Suppressor macrophage treated with lipopolysaccharide for 1 hour (primary cell): ENCODE measurements at places on chromosomes 7 and 10.

GRCh38 chr10:36254199-36254598 lies 612.1 kb upstream of the FZD8 start:
- DNase-seq, result no peak

DNA sequence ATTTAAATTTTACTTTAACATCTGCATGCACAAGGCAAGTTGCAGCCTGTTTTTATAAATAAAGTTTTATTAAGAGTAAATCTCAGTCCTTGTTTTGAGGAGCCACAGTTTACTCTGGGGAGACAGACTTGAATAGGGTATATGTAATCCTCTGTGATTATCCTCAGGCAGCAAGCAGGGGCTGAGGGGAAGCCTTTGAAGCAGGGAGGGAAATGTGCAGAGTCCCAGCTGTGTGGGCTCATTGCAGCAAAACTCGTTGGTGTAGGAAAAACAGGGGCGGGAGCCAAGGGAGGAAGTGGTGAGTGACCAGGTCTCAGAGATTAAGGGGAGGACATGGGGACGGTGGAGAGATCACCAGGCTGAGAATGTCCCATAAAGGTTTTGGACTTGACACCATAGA lies 34.3 kb upstream of the SMC3 start:
- peak; percentile 78 for DNase-seq

GRCh38 chr7:112223310-112223709 lies 16.8 kb downstream of the ZNF277 start:
- no peak for DNase-seq

DNA sequence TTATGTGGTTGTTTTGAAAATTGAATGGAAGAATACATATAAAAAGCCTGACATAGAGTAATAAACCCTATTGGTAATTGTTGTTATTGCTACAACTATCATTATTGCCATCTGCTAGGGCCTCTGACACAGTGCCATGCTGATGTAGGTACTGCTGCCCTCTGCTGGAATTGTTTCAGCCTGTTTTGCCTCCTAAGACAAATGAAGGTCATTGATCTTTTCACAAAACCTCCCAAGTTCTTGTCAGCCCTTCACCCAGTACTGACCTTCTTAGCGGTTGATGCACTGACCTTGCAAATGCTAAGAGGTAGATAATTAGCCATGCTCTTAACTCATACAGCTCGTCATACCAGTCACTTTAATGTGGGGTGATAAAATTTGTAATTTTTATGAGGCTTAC lies 975.2 kb downstream of the SORCS1 start:
- peak; percentile 21 for DNase-seq

DNA sequence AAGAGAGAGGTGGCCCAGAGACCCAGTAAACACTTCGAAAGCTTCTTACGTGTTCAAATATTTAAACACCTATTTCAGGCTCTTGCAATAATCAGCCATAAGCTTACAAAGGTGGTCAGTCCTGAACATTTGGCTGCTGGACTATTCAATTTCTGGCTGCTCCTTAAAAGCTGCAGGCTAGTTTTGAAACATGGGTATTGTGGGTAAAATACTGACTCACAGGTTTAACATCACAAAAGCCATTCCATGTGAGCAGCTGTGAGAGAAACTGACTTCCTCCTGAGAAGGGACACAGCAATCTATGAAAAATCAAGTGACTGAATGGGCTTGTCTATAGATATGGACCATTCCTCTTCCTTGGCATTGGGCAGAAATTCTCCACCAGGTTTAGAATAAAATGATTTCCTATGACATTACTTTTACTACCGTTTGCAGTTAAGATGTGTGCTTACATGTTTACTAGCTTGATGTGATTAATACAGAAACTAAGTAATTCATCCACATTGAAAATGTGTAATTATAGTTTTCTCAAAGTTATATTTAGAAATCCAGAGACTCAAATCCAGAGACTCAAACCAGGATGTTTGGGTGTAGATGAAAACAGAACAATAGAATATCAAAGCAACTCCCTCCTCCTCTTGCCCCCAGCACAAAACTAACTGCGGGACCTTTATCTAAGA lies 252.3 kb downstream of the GATA3 start:
- no peak for DNase-seq

DNA sequence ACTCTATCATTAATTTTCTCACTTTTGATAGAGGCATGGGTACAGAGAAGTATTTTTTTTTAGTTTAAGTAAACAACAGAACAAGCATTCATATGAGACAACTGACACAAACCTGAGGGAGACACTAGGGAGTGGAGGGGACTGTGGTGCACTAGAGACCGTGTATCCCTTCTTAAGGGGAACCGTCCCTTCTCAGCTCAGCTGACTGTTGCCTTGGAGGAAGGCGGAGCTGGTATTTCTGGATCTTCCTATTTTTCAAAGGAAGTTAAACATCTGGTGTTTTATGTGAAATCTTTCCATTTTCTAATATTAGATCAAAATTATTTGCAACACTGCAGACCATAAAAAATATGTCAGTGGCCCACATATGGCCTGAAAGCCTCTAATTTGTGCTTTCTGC lies 113.6 kb upstream of the MACROH2A2 start:
- DNase-seq, result peak; percentile 67

DNA sequence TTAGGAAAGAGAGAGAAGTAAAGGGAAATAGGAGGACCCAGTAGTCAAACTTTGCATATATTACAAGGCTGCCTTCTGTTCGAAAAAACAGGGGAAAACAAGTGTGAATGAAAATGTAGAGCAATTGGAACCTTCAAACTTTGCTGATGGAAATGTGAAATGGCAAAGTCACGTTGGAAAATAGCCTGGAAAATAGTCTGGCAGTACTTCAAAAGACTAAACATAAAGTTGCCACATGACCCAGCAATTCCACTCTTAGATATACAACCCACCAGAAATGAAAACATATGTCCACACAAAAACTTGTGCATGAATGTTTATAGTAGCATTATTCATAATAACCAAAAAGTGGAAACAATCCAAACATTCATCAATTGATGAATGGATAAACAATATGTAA lies 78.6 kb upstream of the IFRD1 start:
- no peak for DNase-seq

DNA sequence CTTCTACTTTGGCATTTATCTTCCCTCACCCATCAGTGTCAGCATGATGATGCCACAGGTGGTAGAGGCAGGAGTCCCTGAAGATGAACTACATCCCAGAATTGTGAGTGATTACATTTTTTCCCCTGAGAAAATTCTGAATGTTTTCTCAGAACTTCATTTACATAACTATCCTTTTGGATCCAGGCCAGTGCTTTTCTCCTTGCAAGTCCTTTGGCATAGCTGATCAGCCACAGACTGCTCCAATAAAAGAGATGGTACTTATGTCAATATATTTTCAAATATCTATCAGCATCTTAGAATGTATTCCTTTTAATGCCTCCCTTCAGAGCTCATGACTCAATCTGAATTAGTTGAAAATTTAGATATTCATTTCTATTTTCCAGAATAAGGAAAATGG lies 135.5 kb downstream of the IQUB start:
- DNase-seq, result no peak

GRCh38 chr10:84373000-84373399 lies 44.6 kb downstream of the CCSER2 start:
- no peak for DNase-seq

- no peak for DNase-seq
Observed at GRCh38 chr10:98212196-98212595, 55.8 kb downstream of the LOXL4 start.

DNA sequence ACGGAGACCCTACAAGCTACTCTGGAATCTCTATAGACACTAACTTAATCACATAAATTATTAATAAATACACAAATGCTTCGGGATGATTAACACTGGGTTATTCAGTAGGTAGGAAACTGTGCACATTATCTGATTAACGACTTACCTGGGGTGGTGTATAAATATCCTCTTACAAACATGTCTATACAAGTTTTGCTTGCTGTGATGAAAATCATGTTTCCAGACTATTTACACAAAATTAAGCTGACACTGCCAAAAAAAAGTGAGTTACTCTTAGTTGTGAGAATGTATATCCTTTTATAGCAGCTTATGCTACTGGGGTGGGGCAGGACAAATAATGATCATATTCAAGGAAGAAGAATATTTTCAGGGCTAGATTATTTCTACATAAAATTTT lies 314.6 kb downstream of the C7orf25 start:
- no peak for DNase-seq

DNA sequence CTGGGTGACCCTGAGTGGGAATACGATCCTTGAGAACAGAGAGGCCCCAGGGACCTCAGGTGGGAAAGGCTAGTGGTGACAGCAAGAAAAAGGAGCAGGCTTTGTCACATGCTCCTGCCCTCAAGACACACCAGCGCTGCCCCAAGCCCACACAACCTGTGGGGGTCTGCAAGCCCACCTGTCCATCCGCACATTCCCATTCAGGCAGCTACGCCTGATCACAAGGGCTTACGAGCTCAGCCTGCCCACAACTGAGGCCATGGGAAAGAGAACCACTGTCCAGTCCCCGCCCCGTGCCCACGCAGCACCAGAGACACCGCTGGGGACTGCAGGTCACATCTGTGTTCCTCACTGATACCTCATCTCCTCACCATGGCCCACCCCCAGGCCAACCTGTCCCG lies 26.7 kb downstream of the EBF3 start:
- DNase-seq, result no peak

DNA sequence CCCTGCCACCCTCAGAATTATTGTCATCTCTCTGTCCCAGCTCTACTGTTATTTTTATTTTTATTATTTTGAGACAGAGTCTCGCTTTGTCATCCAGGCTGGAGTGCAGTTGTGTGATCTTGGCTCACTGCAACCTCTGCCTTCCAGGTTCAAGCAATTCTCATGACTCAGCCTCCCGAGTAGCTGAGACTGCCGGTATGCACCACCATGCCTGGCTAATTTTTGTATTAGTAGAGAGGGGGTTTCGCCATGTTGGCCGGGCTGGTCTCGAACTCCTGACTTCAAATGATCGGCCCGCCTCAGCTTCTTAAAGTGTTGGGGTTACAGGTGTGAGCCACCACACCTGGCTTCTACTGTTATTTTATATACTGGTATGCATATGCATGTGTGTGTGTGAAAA lies 11.0 kb downstream of the CALHM2 start:
- DNase-seq, result no peak

- no peak for DNase-seq
Observed at GRCh38 chr7:124060528-124060927, 27.7 kb upstream of the TMEM229A start.

- DNase-seq, result no peak
Observed at GRCh38 chr7:90210981-90211380, 559 bp upstream of the STEAP2 start.

DNA sequence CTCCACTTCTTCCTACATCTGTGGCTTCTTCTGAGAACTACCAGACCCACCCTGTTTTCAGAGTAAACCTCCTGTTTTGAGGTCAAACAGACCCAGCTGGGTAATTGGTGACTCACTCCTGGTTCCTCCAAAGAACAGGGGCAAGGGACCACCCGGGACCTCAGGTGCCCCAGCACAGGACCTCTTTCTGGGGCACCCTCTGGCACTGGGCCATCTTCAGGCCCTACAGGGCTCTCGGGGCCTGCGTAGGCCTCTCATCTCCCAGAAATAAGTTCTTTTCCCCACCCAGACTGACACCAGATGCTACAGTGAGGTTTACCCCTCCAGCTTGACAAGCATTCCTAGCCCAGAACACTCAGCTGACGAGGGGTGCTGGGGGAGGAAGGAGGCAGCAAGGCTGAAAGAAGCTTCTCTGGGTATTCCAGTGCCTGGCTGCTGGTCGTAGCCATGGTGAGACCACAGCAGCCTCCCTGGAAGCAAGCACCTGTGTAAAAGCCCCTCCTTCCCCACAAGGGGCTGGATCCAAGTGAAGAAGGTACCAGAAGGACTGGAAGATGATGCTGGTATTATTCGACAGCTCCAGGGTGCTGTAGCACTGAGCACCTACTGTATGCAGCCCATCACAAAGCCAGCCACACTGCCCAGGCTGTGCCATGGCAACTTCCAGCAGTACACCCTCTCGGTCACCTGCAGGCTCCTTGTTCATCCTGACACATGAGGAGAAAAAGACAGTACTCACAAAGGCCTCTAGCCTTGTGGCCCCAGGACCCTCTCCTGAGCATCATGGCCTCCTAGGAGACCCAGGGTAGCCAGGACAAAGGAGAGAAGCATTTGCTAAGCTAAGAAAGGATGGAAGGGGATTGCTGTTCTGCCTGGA lies 47.4 kb downstream of the ALOX5 start:
- peak; percentile 42 for DNase-seq

DNA sequence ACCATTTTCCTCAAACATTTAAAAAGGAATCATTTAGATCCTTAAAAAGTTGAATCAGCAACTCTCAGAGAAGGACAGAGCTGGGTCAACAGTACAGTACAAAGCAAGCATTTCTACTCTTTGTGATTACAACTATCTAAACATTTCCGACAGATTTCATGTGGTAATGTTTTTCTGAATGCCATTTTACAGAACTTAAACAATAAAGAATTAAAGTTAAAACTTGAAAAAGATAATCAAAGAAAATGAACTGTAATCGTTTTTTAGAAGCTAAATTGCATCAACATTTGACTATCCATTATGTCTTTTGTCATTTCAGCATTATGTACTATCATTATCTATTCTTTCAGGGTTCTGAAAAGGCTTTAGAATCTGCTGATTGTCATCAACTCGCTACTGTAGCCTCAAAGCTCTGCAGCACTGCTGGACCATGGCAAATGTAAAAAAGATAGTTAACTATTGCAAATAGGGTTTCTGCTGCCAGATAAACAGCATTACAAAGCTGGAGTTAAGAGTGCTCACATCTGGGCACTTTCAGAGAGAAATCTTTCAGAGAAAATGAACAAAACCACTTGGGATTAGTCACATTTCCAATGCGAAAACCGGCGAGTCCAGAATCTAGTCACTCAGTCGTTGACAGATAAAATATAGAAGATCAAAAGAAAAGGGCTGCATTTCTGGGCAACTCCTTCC lies 160.4 kb upstream of the LAMB4 start:
- no peak for DNase-seq

GRCh38 chr10:110529596-110530011 lies 31.9 kb downstream of the DUSP5 start:
- peak; percentile 40 for DNase-seq

- DNase-seq, result peak; percentile 91
Observed at GRCh38 chr10:102645388-102645740, 1.1 kb downstream of the TRIM8 start.
